ENCODE measurements at places on chromosomes 6 and 20.

DNA sequence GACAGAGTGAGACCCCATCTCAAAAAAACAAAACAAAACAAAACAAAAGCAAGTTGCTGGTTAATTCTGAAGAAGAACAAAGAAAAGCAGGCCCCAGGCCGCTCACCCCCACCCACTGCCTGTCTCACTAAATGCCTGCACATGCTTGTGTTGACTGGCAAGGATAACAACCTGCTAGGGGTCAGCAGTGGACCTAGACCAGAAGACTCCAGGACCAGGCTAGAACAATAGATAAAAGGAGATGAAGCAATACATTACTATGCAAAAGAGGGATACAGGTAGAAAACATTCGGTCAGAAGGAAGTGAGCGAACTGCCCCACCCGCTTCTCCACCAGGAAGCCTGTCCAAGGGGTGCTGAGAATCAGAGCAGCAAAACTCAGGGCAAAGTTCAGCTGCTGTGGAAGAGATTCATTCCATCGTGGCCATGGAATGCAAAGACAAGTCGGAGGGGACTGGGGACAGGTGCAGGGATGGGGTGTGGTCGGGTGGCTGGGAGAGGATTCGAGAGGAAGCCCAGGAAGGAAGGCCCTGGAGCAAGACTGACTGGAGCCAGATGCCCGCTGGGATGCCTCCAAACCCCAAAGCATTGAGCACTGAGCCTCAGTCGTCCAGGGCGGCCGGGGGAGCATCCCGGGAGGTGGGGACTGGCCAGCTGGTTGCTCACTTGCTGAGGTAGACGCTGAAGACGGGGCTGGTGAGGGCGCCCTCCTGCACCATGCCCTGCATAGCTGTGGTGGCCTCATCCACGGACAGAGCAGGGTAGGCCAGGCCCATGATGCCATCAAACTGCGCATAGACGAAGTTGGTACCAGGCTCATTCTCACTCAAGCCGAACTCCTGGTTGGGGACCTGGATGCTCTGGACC is 5.3 kb downstream of the PGC start:
- no peak for DNase-seq

- DNase-seq, result no peak
These were observed 27.3 kb upstream of the BHLHE23 start for GRCh38 chr20:63033794-63034709.

DNA sequence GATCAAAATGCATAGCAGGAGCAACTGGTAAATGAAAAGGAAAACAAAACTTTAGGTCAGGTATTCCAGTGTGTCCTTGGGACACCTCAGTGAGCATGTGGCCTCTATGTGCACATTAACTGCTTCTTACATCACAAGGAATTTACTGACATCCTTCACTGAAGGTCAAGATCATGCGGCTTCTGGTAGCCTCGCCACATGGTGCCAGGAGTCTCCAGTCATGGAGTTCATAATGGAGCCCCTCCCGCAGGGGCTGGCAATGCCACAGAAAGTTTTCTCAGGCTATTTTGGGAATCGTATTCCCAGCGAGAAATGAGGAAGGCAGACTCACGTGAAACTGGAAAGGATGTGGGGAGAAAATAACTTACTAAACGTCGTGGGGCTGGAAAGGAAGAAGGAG is 19.7 kb upstream of the SLC22A3 start:
- DNase-seq, result no peak

DNA sequence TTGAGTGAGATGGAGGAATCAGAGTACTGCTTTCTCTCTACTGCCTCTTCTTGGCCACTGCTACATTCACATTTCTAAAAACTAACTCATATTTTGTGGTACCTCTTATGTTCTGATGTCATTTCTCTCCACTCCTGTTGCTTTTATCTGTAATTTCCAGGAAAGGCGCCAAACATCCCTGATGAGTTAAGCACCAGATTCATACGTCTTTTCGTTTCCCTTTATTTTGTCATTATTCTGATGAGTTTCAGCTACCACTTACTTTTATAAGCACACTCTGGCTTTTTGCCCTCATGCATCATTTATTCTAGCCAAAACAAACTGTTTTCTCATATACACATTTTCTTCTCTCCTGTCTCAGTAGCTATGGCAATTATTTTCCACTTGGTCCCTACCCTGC is 680.0 kb downstream of the RNF144B start:
- DNase-seq, result no peak

DNA sequence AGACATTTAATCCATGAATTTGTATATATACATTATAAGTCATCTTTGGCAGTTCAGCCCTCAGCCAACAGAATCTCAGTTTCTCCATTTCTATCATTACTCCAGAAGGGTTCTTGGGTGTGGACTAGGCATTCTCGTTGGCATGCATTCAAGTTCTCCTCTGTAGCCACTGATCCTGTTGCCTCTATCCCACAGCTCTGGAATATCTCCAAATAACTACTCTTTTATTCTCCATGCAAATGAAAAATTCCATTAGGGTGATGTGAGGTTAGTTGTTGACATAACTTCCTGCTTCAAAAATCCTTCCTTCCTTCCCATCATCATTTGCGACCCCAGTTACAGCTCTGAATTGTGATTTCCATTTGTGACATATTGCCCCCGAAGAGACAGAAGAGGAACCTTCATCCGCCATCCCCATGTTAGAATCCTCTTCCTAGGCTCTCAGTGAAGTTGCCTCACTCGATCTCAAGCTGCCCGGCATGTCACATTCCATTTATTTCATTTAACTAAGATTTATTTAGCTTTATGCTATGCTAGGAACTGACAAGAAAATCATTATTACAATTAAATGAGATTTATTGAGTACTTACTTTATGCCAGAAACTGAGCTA is 93.7 kb upstream of the EDN1 start:
- DNase-seq, result no peak

DNA sequence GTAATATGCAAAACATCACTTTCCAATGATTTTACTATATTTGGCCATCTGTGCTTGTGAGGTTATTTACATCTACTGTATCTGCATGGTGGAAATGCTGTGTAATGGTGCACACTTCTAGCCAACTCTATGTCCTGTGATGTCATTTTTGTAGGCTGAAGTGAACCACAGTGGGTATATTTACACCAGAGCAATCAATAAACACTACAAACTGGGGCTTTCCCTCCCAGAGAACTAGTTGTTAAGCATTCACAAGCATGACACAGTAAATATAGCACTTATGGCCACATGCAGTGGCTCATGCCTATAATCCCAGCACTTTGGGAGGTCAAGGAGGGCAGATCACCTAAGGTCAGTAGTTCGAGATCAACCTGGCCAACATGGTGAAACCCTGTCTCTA is 4.9 kb downstream of the SLC22A2 start:
- DNase-seq, result no peak

DNA sequence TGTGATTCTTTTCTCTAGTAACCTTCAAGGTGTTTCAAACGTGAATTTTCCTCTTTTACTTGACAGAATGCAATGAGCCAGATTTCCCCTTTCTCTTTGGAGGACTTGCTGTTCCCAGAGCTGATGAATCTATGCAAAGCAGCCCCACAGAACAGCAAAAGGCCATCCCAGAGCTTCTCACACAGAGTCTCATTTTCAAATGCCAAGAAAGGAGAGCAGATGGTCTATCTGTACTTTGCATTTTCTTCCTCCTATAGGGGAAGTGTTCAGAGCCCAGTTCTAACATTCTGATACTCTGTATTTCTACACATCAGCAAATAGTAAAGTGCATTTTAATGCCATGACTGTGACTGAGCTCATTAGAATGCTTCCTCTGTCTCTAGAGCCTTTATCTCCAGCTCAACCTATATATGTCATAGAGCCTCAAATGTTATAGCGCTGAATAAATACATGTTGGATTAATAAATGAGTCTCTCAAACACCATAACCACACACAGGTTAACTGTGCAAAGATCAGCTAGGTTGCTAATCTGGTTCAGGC is 81.8 kb upstream of the EYA4 start:
- DNase-seq, result no peak

- no peak for DNase-seq
These were observed 3.2 kb downstream of the CUTA start for GRCh38 chr6:33414592-33415271.

DNA sequence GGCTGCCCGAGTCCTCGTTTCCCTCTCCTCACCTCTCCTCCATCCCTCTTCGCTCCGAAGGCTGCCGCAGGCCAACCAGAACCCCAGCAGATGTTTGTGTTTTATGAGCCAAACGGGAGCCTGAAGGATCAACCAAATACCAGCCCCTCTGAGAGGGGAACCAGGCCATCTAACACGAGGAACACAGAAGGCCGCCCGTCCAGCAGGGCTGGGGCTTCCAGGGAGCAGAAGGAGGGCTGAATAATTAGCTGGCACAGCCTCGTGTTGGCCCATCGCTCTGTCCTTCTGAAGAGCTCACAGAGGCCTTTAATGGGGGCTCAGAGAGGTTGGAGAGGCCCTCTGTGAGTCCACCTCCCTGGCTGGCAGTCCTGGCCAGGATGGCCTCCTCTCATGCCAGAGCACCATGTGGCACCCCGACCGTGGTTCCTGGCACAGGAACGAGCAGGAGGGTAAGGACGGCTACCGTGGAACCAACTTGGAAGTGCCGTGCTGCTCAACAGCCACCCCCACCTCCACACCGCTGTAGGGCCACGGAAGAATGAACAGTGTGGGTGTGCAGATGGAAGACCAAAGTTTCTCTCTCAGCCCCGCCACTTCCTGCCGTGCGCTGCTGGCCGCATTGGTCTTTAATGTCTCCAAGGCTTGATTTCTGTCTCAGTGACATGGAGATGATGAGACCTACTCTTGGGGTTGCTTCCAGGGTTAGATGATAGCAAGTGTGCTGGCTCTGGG is 155.2 kb downstream of the SCML4 start:
- no peak for DNase-seq

- no peak for DNase-seq
These were observed 63.2 kb downstream of the WASF1 start for GRCh38 chr6:110116258-110116657.

DNA sequence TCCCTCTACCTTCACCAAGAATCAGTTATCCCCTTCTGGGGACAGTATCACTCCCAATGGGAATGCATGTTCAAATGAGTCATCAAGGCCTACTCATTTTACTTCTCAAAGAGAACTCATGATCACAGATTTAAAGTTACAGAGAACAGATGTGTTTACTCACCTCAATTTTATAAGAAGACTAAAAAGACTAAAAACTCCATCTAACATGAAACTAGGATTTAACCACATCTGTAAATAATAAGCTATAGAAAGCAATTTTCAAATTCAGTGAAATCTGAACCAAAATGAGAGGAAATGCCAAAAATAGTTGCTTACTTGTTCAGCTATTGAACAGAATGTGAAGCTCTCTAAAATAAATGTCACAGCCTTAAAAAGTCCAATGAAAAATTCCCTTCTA is 300.1 kb upstream of the KCNQ5 start:
- peak; percentile 25 for DNase-seq

DNA sequence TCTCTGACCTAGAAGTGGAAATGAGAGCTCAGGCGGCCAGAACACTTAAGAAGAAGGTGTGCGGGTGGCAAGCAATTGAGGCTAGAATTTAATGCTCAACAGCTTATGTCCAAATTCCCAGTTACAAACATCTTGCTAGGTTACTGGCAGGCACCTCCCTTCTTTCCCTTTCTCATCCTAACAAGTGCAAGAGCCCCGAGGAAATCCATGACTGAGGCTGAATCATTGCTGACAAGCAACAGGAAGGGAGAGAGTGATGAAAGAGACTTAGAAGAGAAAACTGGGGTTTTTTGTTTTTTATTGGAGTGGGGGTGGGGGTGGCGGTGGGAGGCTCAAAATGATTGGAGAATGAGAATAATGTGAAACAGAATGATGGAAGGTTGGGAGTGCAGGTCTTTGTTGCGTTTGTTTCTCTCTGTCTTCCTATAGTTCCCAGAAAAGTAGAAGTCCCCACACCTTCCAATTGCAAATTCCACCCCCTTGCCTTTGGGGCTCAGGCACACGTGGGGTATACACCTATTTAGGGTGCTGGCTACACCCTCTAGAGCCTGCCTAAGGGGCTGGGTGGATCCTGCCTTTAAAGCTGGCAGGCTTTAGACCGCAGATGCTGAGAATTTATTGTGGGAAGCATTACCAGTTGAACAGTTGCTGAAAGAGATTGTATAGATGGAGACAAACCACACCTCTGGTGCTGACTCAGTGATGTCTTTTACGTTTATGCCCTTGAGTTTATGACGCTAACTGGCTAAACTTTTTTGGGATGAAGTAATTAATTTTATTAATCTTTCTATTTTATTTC is 1.4 kb downstream of the FAM83B start:
- DNase-seq, result peak; percentile 24

DNA sequence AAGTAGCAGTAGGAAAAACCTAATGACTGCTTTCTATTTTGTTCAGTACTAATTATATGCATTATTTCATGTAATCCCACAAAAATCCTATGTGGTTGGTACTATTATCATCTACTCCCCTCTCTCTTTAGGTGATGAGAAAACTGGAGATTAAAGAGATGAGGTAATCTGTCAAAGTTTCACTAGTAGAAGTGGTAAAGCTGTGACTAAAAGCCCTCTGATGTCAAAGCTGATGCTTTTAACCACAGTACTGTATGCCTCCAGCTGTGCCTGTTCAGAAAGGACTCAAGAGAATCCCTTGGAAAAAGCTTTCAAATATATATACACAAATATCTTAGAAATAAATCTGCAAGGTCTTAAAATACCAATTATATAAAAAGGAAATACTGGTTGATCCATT is 38.0 kb downstream of the PHIP start:
- DNase-seq, result no peak

GRCh38 chr20:47662483-47663353 is 122.6 kb downstream of the SULF2 start:
- no peak for DNase-seq

DNA sequence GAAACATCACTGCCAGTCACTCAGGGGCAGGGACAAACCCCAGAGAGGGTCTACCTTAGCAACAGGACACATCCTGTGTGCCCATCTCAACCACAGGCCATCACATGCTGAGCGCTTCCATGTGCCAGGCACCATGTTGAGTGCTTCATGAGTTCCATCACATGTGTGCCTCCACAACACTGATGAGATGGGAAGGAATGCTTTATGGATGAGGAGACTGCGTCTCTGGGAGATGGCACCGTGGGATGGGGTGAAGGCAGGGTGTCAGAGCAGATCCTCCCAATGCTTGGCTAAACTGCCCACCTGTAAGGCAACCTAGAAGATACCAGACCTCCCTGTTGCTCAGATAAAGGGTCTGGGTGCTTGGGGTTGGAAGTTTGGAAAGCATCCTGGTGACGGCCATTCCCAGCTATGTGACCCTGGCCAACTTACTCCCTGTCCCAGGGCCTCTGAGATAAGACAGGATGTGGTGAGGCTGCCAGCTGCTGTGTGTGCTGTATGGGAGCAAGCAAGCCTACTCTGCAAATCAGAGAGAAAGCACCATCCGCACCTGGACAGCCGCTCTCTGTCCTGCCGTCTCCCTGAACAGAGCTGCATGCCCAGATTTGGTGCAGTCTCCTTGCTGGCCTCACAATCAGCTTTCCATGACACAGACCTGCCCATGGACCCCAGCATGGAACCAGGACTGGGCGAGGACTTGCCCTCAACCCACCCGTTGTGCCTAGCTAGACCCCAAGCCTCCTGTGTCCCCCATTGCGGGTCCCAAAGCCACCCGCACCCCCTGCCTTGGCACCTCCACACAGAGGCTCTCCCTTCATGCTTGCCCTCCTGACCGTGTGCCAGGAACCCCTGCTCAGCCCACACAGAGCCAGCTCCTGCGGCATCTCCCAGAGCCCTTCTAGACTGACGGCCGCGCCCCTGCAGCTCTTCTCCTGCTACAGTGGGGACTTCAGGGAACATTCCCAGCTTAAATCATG is 143.7 kb downstream of the SYNDIG1 start:
- no peak for DNase-seq
